Epithelial cell of proximal tubule (primary cell): ENCODE measurements at places on chromosomes 6 and 20. TPM values are rescaled to one million over a fixed set of nuclear protein-coding genes. Genes with fewer than 3 reads are reported as not detected.

- no peak for DNase-seq
Measured at GRCh38 chr20:35939264-35939663, 15.0 kb downstream of the SCAND1 start.

The PRDM13 gene
- not detected in 2 replicates for total RNA-seq

The PAK5 gene
- not detected in 2 replicates for total RNA-seq

- DNase-seq = no peak
Measured at GRCh38 chr6:40923326-40923725, 115.7 kb downstream of the UNC5CL start.

DNA sequence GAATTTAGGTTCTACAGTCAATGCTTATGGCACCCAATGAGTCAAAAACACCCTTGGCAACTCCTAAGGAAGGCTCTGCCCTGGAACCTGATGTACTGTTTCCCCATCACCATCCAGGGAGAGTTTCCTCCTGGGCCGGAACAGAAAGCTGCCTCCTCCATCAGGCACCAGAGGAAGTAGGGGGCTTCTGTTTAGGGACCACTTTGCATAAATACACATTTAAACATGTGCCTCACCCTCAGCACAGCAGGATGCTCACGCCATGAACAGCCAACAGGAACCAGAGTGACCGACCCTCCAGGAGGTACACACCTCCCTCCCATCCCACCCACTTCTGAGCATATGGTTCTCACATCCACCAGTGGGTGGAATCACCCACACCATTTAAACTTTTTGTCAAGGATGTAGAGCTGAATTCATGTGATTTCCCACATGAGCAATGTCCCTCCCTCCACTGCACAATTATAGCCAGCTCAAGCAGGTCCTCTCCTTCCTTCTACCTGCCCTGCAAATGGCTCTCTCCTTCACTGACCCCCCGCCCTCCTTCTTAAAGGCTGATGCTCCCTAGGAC lies 14.8 kb downstream of the DDRGK1 start:
- DNase-seq = no peak

GRCh38 chr20:37627060-37627766 lies 66.6 kb upstream of the CTNNBL1 start:
- no peak for DNase-seq

The PLEKHG1 gene
- 3.8 and 12.1 TPM in 2 replicates for total RNA-seq

GRCh38 chr6:48996461-48997119 lies 466.5 kb downstream of the MMUT start:
- DNase-seq = no peak

The NRSN1 gene
- total RNA-seq = not detected in 2 replicates

DNA sequence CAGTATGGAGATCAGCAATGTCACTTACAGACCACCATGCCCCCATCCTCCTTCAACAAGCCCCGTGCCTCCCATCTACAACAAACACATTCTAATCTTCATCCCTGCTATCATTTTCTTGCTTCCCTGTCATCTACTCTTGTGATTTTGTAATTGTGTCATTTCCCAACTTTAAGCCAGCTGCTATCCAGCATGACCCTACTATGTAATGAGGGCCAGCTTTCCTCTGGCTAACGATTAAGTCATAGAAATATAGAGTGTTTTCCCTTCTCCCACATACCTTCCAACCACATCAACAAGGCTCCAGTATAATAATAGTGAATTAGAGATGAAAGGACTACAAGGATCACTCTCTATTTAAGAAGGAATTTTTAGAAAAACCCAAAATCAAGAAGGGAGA lies 607.0 kb downstream of the TENT5A start:
- DNase-seq = no peak

DNA sequence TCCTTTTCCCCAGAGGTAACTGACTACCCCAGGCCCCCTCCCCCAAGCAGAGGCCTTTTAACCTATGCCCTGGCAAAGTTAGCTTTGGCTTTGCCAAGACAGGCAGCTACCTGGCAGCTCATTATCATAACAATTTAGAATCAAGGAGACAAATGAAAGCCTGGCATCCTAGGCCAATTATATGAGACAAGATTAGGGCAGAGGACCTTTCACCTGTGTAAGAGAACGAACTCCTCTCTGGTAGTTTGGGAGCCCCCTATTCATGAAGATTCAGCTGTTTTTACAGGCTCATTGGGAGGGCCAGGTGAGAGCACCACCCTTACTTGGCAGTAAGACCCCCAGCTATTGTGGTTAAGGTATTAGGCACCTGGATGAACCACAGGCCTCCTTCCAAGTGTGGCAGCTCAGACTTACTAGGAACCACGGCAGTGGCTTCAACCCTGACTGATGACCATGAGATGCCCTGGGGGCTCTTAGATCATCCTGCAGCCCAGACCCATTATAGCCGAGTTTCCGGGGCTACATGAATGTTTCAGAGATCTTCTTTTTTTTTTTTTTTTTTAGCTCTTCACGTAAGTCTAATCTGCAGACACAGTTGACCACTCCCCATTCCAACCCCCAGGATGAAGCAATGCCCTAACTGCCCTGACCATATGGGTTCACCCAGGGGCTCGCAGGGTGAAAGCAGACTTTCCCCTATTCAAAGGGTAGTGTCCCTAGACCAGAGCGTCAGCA lies 56.2 kb downstream of the RAB44 start:
- no peak for DNase-seq

GRCh38 chr6:112296122-112296521 lies 41.8 kb upstream of the LAMA4 start:
- DNase-seq = no peak

The DOK5 gene
- 1.9 and 4.4 TPM in 2 replicates for total RNA-seq

DNA sequence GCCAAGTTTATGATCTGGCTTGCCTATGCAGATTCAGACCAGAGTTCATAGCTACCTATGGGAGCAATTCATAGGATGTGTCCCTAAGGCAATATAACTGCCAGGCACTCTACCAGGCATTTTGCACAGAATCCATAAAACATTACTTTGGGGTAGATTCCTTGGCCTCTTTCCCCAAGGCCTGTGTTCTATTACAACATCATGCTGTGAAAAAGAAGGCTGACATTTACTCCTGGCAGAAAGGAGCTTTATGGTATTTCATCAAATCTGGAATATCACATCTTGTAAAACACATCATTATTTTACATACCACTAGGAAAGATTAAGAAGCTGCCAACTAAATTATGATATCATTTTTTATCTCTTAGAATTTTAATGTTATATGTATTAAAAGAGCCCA lies 287.0 kb upstream of the MARCKS start:
- DNase-seq = no peak

DNA sequence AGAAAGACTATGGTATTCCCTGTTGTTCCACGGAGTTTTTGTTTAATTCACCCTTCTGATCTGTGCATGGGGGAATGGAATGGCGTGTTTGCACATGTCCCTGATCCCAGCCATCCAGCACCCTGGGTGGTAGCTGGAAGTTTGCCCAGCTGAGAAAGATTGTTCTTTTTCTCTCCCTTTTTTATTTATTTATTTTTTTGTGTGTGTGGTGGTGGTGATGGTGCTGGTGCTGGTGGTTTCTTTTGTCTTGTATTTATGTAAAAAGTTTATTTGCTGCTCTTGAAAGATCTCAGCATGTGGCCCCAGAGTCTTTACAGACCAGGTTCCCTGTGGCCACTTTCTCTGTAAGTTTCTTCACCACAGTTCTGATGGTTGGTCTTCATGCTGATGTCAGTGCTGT lies 372.6 kb downstream of the UTRN start:
- no peak for DNase-seq

GRCh38 chr20:19531446-19531845 lies 226.6 kb upstream of the RIN2 start:
- peak; percentile 12 for DNase-seq

DNA sequence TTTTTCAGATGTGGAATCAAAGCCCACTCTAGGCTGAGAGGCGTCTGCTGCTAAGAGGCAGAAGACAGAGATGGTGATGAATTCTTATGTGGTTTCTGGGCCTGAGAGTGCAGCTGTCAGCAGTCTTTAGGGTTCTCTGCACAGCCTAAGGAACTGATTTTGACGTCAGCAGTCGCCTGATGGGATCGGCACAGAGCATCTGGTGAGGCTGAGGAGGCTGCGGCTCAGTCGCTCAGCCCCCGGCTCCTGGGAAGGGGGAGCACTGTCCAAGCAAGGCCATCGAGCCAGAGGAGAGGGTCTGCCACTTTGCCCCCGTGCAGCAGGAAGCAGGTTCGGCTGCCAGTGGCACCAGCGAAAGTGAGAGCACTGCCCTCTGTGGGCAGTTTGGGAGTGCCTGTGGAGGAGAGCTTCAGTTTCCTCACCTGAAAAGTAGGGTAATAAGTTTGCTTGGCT lies 92.5 kb downstream of the TCP11 start:
- no peak for DNase-seq

DNA sequence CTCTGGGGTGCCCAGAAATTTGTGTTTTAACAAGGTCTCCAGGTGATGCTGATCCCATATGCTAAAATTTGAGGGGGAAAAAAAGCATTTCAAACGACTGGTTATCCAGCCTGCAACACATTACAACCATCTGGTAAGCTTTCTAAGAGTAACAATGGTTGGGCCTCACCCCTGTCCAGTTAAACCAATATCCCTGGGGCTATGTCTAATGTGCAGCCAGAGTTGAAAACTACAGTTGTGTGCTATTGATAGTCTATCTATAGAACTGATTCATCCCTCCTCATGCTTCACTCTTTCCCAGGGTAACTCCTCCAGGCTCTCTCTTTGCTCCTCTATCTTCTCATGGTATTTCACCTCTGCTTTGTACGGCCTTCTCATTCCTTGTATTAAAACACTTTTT lies 458.3 kb downstream of the MMUT start:
- no peak for DNase-seq

DNA sequence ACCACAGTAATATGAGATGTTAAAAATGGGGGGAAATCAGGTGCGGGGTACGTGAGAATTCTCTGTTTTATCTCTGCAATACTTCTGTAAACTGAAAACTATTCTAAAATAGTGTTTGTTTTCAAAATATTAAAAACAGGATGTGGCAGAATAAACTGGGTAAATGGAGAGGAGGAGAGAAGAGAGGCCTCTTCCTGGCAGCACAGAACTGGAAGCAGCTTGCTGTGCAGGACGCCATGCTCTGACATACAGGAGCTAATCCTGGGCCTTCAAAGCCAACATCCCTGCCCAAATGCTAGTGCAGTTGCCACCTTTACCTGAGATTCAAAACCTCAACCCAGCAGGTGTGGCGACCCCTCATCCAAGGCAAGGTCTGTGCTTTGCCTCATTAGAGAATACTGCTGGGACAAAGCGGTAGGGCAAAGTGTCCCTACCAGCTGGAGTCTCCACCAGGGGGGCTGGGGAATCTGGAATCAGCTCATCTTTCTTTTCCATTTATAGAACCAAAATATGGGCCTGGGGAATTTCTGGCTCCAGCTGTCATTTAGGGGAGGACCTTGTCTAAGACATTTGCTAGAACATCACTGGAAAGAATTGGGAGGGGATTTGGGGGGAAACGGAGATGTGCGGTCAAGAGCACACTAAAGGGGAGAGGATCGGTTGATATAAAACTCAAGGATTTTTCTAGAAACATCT lies 67.3 kb downstream of the SCML4 start:
- DNase-seq = no peak

- DNase-seq = no peak
Measured at GRCh38 chr6:163226181-163226835, 188.2 kb upstream of the QKI start.

The CALHM6 gene
- total RNA-seq = 0.35 and 4.8 TPM in 2 replicates

DNA sequence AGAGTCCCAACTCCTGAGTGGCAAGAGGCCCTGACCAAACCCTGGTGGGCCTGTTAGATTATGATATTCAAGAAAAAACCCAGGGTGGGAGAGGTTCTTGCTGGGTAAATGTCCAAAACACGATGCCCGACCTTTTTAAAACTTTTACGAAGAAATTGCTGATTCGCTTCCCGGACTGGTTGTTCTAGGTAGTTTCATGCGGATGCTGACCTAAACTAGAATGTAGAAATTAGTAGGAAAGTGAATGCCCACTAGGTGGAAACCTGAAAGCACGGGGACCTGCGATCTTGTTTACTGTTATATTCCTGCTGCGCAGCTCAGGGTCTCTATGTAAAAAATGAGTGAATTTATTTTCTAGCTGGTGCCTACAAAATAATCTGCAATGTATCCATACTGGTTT lies 2.3 kb downstream of the RAE1 start:
- no peak for DNase-seq

DNA sequence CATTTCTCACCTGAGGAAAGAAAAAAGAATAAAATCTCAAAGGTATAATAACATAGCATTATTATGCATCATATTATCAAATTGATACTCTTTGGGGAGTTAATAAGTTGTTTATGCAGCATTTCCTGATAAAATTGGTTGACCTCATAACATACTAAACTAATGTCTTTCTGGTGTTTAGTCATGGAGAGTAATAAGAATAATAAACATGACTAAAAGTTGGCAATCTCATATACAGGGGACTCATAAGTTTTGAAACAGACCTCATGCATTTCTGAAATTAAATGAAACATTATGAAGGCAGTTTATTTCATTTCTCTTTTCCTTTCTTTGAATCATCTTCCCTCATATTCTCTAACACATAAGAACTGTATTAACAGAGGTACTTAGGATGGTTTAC lies 60.5 kb upstream of the PRDM1 start:
- DNase-seq = no peak

The CRISP1 gene
- not detected in 2 replicates for total RNA-seq

- no peak for DNase-seq
Measured at GRCh38 chr6:69063401-69063800, 428.3 kb downstream of the ADGRB3 start.
